ENCODE measurements at places on chromosomes 4 and X.

DNA sequence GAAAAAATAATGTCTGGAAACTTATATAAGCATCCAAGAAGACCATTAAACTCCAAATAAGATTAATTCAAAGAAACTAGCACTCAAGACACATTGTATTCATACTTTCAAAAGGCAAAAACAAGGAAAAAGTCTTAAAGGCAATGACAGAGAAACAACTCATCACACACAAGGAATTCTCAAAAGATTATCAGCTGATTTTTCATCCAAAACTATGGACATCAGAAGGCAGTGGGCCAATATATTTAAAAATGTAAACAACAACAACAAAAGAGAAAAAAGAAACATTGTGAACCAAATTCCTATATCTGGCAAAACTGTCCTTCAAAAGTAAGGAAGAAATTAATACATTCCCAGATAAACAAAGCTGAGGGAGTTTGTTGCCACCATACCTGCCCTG is 711.4 kb upstream of the GALNTL6 start:
- no peaks in the 10 kb centered on the region for H3K4me1 ChIP-seq
- no peak for DNase-seq
- no peaks in the 10 kb centered on the region for H3K36me3 ChIP-seq
- no peak overlapping the region for H3K27ac ChIP-seq
- H3K27me3 ChIP-seq = no peaks in the 10 kb centered on the region

DNA sequence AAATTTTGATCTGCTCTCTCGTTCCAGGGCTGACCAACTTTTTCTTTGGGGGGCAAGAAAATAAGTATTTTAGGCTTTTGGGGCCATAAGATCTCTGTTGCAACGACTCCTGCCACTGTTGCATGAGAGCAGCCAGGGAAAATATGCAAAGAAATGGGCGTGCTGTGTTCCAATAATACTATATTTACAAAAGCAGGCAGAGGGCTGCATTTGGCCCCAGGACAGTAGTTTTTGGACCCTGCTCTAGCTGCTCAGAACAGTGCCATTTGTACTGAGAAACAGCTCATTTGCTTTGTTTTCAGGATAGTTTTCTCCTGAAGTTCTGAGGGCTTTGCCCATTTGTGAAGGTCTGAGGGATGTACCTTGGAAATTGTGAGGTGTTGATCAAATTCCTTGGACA is 135.1 kb upstream of the MBNL3 start:
- H3K27ac ChIP-seq = no peak overlapping the region
- no peaks in the 10 kb centered on the region for H3K4me1 ChIP-seq
- H3K27me3 ChIP-seq = no peaks in the 10 kb centered on the region
- no peak overlapping the region for H3K4me3 ChIP-seq

- no peaks in the 10 kb centered on the region for H3K27me3 ChIP-seq
- H3K36me3 ChIP-seq = no peaks in the 10 kb centered on the region
- no peak overlapping the region for H3K27ac ChIP-seq
- H3K4me1 ChIP-seq = peaks cover 4% of the 10 kb centered on the region
- H3K4me3 ChIP-seq = no peak overlapping the region
Observed at GRCh38 chr4:124423160-124423559, 289.4 kb downstream of the ANKRD50 start.

DNA sequence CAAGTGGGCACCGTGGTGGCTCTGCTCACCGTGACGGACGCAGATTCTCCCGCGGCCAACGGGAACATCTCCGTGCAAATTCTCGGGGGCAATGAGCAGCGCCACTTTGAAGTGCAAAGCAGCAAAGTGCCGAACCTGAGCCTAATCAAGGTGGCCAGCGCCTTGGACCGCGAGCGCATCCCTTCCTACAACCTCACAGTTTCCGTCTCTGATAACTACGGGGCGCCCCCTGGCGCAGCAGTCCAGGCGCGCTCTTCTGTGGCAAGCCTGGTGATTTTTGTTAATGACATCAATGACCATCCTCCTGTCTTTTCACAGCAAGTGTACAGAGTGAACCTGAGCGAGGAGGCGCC is 2.7 kb downstream of the FAT4 start:
- peaks cover 78% of the 10 kb centered on the region for H3K4me1 ChIP-seq
- H3K36me3 ChIP-seq = peaks cover 26% of the 10 kb centered on the region
- no peak overlapping the region for H3K27ac ChIP-seq
- H3K27me3 ChIP-seq = peaks cover 28% of the 10 kb centered on the region
- peak; percentile 48 for DNase-seq

DNA sequence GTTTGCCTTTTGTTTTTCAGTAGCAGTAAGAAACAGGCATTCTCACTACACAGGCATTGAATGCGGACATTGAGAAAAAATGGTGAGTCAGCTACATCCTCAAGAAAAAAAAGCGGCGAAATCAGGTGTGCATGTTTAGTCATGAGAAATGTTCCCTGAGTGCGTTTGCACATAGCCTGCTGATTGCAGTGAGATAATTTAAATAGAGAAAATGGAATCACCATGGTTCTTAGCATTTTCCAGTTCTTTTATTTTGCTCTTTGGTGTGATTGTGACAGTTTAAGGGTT is 54.1 kb upstream of the CLDN34 start:
- H3K4me1 ChIP-seq = peaks cover 33% of the 10 kb centered on the region
- no peak overlapping the region for H3K27ac ChIP-seq
- DNase-seq = no peak
- H3K36me3 ChIP-seq = peaks cover 3% of the 10 kb centered on the region
- peak overlapping the region; percentile 77 for H3K4me3 ChIP-seq

DNA sequence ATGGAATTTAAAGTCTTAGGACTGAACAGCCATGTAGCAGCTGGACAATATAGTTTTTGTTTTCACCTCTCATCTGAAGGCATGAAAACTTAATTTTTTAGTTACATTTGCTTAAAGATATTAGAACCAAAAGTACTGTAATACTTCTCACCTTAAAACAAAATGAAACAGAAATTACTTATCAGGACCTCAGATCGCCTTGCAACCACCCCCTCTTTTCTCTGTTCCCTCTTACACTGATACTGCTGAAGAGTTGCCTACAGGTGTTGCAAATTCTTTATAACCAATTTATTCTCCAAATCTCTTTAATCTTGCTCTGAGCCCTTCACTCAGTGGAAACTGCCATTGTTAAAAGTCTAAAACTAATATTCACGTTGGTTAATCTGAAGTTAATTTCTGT is 145.0 kb downstream of the SPCS3 start:
- DNase-seq = no peak
- no peaks in the 10 kb centered on the region for H3K4me1 ChIP-seq
- H3K4me3 ChIP-seq = no peak overlapping the region
- H3K27ac ChIP-seq = no peak overlapping the region
- peaks cover 3% of the 10 kb centered on the region for H3K36me3 ChIP-seq

GRCh38 chr4:144562019-144562705 is 83.8 kb upstream of the HHIP start:
- no peaks in the 10 kb centered on the region for H3K4me1 ChIP-seq
- H3K27ac ChIP-seq = no peak overlapping the region
- no peaks in the 10 kb centered on the region for H3K27me3 ChIP-seq
- H3K36me3 ChIP-seq = no peaks in the 10 kb centered on the region
